ENCODE measurements at places on chromosomes 6 and 20. TPM values are rescaled to one million over a fixed set of nuclear protein-coding genes. Genes with fewer than 3 reads are reported as not detected.
A peak's percentile ranks its signal among the peaks of the same experiment; 100 is the strongest.

ADGRF4 gene
- total RNA-seq, result 2.7 TPM

OR2B6 gene
- total RNA-seq, result not detected

CYP39A1 gene
- total RNA-seq, result 4.7 TPM

ZSCAN16 gene
- 2.9 TPM for total RNA-seq

DNAH8 gene
- total RNA-seq, result 0.08 TPM

SNHG17 gene
- total RNA-seq, result 7.4 TPM

TENT5A gene
- 40.0 TPM for total RNA-seq

PTP4A1 gene
- 46.1 TPM for total RNA-seq

CDK19 gene
- 17.8 TPM for total RNA-seq

EMILIN3 gene
- not detected for total RNA-seq

PSORS1C1 gene
- 7.0 TPM for total RNA-seq

- DNase-seq, result no peak
Observed at GRCh38 chr6:156471000-156471399, 306.2 kb upstream of the ARID1B start.

DNA sequence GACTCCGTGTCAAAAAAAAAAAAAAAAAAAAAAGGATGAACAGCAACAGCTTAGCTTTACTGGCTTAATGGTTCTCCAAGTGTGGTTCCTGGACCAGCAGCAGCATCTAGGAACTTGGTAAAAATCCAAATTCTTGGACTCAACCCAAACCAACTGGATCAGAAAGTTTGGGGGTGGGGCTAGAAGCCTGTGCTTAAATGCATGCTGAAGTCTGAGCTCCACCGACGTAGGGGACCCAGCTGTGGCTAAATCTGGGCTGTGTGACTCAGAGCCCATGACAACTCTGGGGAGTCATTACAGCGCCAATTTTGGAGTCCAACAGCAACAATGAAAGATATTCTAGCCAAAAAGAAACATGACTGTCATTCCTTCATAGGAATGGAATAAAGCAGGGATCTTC lies 13.6 kb upstream of the CHD6 start:
- DNase-seq, result peak; percentile 94

GRCh38 chr6:34393191-34393965 lies 909 bp upstream of the NUDT3 start:
- no peak for DNase-seq

DNA sequence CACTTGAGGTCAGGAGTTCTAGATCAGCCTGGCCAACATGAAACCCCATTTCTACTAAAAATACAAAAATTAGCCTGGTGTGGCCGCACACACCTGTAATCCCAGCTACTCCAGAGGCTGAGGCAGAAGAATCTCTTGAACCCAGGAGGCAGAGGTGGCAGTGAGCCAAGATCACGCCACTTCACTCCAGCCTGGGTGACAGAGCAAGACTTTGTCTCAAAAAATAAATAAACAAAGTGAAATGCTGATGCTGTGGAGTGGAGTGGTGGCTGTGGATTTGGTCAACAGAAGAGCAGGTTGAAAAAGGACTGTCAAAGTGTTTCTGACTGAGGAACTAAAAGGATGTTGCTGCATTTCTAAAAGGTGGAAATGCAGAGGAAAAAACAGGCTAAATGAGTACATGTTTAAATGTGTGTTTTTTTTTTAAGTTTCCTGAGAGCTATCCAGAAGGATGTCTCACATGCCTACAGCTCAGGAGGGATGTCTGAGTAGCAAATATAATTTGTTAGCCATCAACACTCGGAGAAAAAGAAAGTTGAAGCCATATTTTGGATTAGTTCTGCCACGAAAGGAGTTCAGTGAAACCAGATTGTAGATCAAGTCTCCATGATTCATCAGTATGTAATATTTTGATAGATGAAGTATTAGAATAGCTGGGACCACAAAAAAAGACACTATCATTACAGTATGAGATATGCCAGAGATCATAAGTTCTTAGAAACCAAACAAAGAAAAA lies 621.1 kb upstream of the ADGRB3 start:
- DNase-seq, result peak; percentile 4

DNA sequence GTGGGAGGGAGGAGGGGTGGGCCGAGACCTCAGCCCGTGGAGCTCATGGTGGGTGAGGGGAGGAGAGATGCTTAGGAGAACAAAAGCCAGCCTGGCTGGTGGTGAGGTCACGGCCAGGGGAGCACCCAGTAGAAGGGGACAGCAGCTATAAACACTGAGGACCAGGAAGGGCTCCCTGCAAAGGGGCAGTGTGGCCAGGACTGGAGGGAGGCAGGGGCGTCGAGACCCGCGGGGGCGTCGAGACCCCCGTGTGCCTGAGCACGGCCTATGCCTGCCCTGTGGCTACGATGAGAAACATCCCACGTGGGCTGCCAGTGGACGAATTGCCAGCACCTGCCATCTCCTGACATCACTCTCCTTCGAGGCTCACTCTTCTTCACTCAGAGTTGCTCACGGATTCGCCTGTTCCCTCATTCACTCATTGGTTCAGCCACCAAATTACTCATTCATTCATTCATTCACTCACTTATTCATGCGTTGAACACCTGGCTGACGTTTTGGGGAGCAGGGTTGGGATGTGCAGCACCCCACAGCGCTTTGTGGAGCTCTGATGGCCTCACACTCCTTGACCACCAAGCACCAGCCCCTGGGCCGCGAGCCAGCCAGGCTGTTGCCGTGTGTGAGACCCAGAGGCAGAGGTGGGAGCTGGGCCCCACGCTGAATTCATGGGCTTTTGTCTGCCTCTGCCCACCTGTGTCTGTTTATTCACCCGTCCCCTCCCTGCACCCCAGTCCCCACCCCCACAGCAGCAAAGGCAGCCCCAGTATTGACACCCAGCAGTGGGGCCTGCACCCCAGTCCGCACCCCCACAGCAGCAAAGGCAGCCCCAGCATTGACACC lies 61.2 kb upstream of the BHLHE23 start:
- DNase-seq, result no peak

DNA sequence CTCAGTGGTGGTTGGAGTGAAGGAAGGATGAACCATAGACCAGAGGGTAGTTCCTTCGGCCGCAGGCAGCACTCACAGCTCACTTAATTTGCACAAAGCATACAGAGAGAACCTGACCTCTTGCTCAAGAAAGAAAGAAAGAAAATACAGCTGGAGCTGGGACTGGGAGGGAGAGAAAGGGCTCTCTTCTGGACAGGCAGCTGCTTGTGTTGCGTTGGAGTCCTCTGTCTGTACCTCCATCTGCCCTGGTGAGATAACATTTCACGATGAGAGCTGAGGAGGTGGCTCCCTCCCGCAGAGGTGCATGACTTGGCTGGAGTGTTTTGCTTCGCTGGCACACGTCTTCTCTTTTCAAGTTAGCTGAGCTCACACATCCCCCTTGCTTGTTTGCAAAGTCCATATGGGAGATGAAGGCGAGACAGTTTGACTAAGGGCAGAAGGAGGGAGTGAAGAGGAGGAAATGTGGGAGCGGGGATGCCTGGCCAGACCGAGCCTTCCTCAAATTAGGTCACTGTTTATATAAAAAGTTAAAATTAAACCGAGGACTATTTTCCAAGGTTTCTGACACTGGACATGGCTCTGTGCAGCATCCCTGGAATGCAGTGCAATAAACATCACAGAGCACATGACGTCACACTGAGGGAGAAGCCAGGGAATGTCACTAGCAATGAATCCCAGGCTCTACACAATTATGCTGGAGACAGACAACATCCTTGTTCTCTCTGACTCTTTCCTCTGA lies 359.4 kb downstream of the CD83 start:
- DNase-seq, result peak; percentile 97

DNA sequence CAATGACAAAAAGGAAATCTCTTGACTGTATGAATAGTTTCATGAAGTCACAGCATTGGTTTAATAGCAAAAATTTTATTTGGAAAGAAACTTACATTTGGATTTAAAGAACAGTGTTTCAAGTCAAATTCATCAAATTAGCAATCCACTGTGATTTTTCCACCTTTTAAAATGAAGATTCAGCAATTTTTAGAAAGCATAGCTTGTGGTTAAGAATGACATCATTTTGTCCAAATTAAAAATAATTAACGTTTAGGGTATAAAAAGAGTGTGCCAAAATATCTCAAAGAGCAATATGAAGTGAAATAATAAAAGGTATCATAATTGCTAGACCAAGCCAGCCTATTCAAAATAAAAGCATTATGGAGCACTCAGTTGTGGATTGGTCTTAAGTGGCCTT lies 114.6 kb downstream of the PAX1 start:
- DNase-seq, result no peak

- DNase-seq, result no peak
Observed at GRCh38 chr6:12992770-12993169, 276.2 kb downstream of the PHACTR1 start.

DNA sequence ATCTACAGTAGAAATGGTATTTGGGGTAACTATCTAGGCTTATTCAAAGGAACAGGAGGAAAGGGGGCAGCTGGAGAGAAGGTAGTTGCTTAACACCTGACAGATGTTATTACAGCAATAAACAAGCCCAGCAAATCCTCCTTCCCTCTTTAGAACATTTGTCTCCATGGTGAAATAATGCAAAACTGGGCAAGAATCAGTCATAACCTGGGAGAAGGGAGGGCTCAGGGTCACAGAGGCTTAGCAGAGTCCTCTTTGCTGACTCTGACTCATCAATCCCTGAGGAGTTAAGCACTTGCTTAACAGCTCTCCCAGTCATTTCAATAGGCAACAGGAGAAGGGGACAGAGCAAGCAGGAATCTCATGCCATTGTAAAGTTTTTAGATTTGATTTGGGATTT lies 230.3 kb downstream of the IBTK start:
- peak; percentile 85 for DNase-seq

DNA sequence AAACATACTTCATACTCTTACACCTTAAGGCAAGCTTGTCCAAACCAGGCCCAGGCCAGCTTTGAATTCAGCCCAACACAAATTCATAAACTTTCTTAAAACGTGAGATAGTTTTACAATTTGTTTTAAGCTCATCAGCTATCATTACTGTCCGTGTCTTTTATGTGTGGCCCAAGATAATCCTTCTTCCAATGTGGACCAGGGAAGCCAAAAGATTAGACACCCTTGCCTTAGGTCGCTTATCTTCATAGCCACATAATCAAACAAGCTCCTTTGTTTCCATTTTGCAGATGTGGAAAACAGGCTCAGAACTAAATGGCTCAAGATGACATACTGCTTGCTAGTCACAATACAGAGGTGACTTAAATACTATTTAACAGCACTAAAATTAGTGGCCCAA lies 6.0 kb downstream of the SALL4 start:
- no peak for DNase-seq

DNA sequence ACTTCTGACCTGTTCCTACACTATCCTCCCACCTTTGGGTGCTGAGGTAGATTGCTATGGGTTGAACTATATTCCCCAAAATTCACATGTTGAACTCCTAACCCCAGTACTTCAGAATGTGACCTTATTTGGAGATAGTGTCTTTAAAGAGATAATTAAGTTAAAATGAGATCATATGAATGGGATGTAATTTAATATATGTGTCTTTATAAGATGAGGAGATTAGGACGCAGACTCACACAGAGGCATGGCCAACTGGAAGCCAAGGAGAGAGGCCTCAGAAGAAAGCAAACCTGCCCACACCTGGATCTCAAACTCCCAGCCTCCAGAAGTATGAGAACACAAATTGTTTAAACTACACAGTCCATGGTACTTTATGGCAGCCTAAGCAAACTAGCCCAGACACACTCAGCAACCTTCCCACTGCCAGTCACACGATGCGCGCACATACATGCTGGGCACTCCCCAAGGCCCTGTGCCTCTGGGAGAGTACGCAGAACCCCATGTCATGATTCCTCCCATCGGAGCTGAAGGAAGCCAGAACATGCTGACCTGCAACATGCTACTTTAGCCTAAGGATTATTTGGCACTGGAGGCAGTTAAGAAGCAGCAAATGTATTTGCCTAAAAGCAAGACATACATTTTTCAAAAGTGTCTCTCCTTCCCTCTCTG lies 8.9 kb upstream of the SLC22A1 start:
- no peak for DNase-seq

DNA sequence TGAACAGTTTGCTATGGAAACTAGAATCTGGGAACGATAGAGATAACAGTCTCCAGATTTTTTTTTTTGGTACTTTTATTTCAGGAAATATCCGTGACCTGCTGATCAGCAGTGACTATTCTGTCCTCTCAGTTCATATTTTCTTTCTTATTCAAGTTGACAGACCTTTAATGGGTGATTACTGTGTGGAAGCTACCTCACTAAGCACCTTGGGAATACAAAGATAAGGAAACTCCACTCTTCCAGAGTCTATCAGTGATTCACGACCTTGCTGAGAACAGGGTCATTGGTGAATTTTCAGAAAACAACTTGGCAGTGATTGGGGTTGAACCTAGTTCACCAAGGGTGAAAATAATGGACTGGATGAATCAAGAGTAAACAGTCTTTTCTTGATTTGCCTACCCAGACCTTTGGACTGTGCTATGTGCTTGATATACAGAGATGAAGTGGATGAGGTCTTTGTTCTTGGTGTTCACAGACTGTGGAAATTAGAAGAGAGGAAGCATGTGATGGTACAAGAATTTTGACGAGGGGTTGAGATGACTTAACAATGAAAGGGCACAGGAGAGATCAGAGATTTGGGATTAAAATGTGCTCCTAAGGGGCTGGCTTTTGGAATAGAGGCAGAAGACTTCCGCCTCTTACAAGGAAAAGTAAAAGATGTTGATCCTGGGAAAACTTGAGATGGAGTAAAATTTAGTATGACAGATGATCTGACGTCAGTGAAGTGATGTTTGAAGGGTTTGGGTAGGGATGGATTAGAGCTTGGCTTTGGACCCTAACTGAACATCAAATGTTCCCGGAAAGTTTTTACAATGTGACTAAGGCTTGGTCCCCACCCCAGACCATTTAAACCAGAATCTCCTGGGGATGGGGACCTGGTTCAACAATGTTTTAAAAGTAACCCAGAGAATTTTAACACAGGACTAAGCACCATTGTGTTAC lies 1.2 kb downstream of the KAT14 start:
- no peak for DNase-seq

GRCh38 chr6:157761926-157762325 lies 61.1 kb upstream of the SNX9 start:
- no peak for DNase-seq

- no peak for DNase-seq
Observed at GRCh38 chr6:30871592-30872183, 12.6 kb upstream of the DDR1 start.

- no peak for DNase-seq
Observed at GRCh38 chr20:50019466-50020256, 36.9 kb downstream of the SNAI1 start.

- no peak for DNase-seq
Observed at GRCh38 chr6:18488004-18488403, 100.9 kb downstream of the RNF144B start.

DNA sequence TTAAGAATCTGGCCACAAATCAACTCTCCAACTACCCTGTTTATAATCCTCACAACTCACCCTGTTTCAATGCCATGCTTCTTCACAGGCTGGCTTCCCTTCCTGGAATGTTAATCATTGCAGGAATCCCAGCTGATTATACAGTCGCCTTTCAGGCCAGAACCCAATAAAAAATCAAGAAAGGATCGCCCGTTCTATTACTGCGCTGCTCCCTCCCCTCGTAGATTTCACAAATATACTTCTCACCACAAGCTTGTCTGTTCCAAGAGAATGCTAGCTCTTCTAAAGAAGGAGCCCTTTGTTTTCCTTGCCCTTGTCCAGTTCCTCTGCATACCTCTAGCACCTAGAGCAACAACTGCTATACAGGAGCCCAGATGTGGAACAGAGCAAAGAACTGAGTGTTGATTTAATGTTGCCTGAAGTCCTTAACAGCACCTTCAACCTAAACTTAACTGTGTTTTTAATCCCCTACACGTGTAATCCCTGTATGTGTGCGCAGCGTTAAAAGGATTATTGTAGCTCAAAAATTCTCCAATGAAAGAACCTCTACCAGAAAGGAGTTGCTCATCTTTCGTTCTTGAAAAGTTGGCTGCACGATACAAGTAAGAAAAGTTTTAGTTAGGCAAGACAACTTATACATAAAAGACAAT lies 988 bp downstream of the ECHDC1 start:
- peak; percentile 66 for DNase-seq

- DNase-seq, result no peak
Observed at GRCh38 chr6:115544765-115545671, 515.7 kb downstream of the FRK start.
